ENCODE measurements at places on chromosomes 6 and 20. TPM values are rescaled to one million over a fixed set of nuclear protein-coding genes. Genes with fewer than 3 reads are reported as not detected.

DNA sequence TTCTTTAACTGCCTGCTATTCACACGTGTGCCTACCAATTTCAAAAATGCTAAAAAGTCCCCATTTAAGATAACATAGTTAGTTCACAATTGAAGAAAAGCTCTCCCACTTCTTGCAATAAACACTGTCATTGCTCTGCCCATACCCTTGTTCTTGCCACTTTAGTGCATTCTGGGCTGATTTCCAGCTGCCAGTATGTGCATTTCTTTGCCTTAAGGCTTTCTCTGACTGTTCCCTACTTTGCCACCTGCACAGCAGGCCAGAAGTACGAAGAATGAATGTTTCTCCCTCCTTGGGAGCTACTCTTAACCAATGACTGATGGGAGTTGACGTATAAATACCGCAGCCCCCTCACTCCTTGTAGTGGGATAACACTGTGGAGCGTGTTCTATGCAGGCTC, 16.0 kb upstream of the ATRN start:
- no peak for DNase-seq
- no peak overlapping the region for H3K4me3 ChIP-seq
- no peaks in the 10 kb centered on the region for H3K36me3 ChIP-seq
- H3K4me1 ChIP-seq: no peaks in the 10 kb centered on the region
- H3K27me3 ChIP-seq: peaks cover 18% of the 10 kb centered on the region

DNA sequence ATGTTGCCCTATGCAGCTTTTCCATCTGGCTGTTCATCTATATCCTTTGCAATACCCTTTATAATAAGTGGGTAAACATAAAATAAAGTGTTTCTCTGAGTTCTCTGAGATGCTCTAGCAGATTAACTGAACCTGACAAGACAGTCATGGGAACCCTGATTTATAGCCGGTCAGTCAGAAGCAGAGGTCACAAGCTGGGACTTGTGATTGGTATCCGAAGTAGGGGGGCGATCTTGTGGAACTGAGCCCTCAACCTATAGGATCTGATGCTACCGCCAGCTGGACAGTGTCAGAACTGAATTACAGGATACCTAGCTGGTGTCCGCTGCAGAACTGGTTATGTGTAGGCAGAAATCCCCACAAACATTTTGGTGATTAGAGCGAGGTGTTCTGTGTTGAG, 39.0 kb downstream of the SLC17A5 start:
- no peak overlapping the region for H3K27ac ChIP-seq
- H3K4me1 ChIP-seq: no peaks in the 10 kb centered on the region
- H3K4me3 ChIP-seq: no peak overlapping the region
- no peaks in the 10 kb centered on the region for H3K27me3 ChIP-seq
- no peak for DNase-seq

- H3K4me1 ChIP-seq: peaks cover 41% of the 10 kb centered on the region
- no peak for DNase-seq
- peak overlapping the region; percentile 9 for H3K27ac ChIP-seq
- no peak overlapping the region for H3K4me3 ChIP-seq
- H3K27me3 ChIP-seq: no peaks in the 10 kb centered on the region
Measured at GRCh38 chr6:25061289-25061936, 125.7 kb upstream of the RIPOR2 start.

GRCh38 chr6:138087593-138088325, 19.5 kb downstream of the PERP start:
- H3K27me3 ChIP-seq: peaks cover 35% of the 10 kb centered on the region
- no peak overlapping the region for H3K27ac ChIP-seq
- H3K36me3 ChIP-seq: no peaks in the 10 kb centered on the region
- no peak overlapping the region for H3K4me3 ChIP-seq
- no peaks in the 10 kb centered on the region for H3K4me1 ChIP-seq

DNA sequence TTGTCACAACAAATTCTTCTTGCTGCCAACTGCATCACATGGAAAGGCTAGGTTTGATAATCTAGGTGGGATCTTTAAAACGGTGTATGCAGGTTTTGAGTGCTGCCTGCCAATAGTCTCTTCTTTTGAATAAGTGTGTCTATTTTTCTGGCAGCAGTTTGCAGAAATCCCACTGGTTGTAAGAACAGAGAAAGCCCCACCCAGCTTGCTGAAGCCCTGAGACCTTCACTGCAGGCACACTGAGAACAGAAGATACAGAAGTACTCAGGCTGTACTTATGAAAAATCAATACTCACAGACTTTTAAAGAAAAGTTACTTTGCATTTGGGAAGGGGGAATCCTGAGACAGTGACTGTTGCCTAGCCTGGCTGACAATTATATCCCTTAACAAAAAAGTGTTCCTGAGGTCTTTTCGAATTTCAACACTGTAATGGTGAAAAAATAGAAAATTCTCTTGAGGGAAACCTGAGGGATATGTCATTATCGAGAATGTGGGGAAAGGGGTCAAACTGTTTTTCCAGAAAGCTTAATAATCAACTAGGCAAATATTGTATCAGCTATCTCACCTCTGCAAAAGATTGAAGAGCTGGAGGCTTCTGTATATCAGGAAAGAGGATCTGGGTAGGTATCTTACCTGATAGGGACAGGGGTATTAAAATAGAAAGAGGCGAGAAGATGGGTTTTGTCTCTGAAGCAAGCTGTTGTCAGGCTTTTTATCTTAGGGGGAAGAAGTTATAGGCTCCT, 199.9 kb downstream of the LRFN2 start:
- no peaks in the 10 kb centered on the region for H3K36me3 ChIP-seq
- DNase-seq: peak; percentile 21
- H3K4me3 ChIP-seq: no peak overlapping the region

GRCh38 chr20:10219452-10219791, 792 bp downstream of the SNAP25 start:
- no peak overlapping the region for H3K27ac ChIP-seq
- H3K4me3 ChIP-seq: no peak overlapping the region
- H3K27me3 ChIP-seq: peaks cover 16% of the 10 kb centered on the region
- peak; percentile 77 for DNase-seq
- peaks cover 9% of the 10 kb centered on the region for H3K4me1 ChIP-seq

The PMEPA1 gene
- 0.37 TPM for total RNA-seq

The HCK gene
- not detected for total RNA-seq

The COL11A2 gene
- 0.83 TPM for total RNA-seq

Measured in activated CD8-positive, alpha-beta T cell treated with anti-CD3 and anti-CD28 coated beads, Interleukin-2, amount 10 ng/mL, durations not matched to agents 7 days and 5 days (primary cell).